ENCODE measurements at places on chromosomes 5 and 9.

DNA sequence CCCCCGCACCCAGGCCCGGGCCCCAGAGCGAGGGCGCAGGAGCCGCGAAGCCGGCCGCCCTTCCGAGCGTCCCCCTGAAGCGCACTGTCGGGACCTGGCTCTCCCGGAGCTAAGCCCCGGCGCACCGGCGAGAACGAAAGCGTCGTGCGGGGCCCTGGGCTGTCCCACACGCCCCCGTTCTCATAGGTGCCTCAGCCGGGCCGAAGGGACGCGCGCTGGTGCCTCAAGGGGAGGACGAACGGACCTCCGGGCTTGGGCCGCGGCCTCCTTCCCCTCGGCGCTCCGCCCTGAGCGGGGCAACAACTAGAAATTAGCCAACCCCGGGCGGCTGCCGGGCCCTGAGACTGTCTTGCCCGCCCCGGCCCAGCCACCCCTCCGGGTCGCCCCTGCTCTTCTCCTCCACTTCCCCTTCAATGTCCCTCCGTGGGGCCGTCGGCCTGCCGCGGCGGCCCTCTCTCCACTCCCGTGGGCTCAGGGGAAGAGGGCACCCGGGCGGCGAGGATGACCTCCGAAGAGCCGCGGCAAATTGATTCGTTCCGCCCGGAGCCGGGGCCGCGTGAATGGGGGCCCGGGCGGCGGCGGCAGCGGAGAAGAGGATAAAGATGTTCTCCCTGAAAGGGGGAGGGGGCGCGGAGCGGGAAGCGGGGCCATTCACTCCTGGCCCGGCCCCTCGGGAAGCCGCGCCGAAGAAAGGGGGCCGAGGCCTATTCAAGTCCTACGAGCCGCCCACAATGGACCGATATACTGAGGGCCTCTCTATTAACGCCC lies 3.5 kb upstream of the PRDM12 start:
- DNase-seq, result no peak

GRCh38 chr5:64680289-64680688 lies 10.0 kb upstream of the SHISAL2B start:
- DNase-seq, result no peak

DNA sequence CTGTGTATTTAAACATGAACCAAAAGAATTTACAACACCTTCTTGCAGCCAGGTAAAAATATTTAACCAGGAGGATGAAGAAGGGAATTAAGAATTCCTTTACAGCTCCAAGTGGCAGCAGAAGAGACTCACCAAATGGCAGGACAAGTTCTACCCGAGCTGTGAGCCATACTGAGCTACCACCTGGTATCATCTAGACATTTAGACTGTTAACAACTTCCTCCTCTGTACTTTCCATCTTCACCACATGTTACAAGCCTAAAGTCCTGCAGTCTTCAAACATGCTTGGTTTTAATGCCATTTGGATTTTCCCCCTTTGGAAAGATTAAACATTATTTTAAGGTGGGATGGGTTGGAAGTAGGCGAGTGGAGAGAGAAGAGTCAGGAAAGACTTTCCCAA lies 190.2 kb downstream of the TRPM6 start:
- no peak for DNase-seq

GRCh38 chr9:127214421-127215267 lies 49.9 kb upstream of the GARNL3 start:
- DNase-seq, result peak; percentile 75

- DNase-seq, result no peak
These were observed 490.2 kb upstream of the DAP start for GRCh38 chr5:11251247-11251646.

GRCh38 chr5:149640350-149640999 lies 59.2 kb downstream of the ARHGEF37 start:
- no peak for DNase-seq

GRCh38 chr5:124289130-124289529 lies 457.3 kb downstream of the ZNF608 start:
- peak; percentile 14 for DNase-seq

GRCh38 chr5:7869474-7870136 lies 657 bp downstream of the MTRR start:
- no peak for DNase-seq

DNA sequence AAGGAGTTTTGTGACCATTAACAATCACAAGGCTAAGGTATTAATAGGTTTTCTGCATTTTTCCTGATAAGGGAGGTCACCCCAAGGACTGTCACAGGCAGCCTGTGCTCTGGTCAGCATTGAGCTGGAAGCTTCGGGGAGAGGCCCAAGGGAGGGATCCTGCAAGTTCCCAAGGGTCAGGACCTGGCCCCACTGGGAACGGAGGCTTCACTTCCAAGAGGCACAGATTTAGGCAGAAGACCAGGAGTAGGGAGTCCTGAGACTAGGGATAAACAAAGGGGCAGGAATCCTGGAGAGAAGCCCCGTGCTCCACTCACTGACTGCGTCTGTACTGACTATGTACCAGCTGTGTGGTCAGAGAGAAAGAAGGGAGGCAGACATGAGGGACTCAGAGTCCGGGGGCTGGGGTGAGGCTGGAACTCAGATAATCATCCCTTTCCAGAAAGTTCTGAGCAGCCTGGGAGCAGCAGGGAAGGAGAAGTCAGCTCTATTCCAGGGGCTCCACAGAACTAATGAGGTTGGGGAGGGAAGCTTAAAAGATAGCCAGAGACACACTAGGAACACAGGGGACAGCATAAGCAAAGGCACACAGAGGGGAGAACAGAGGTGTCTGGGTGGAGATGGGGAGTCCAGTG lies 37.8 kb downstream of the B4GALT1 start:
- no peak for DNase-seq

GRCh38 chr9:27065288-27065687 lies 43.7 kb upstream of the TEK start:
- no peak for DNase-seq

GRCh38 chr5:89777758-89778157 lies 631.8 kb downstream of the CETN3 start:
- DNase-seq, result no peak

DNA sequence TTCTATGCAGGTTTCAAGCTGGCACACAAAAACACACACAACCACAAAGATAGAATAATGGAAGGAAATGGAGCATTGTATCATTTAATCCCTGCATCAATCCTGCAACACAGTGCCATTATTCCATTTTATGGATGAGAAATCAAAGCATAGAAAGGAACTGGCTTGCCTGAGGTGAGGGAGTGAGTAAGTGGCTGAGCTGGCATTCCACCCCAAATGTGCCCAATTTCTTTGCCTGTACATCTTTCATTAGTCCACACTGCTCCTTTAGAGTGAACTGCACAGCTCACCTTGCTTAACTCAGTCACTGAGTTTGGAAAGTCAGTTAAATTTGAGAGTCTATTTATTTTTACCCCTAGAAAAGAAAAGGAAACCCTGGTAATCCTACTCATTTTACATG lies 28.9 kb downstream of the ZNF366 start:
- no peak for DNase-seq

DNA sequence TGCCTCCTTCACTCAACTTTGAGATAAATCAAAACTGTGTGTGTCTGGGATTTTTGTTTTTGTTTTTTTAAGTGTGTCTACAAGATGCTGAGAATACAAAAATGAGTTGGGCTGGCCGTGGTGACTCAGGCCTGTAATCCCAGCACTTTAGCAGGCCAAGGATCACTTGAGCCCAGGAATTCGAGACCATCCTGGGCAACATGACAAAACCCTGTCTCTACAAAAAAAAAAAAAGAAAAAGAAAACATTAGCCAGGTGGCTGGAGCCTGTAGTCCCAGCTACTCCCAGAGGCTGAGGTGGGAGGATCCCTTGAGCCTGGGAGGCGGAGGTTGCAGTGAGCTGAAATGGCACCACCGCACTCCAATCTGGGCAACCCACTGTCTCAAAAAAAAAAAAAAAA lies 21.0 kb downstream of the HNRNPK start:
- DNase-seq, result no peak

- peak; percentile 0 for DNase-seq
These were observed 157.2 kb downstream of the ESM1 start for GRCh38 chr5:54828151-54828550.

- no peak for DNase-seq
These were observed 11.9 kb downstream of the GSN start for GRCh38 chr9:121279776-121280388.

- no peak for DNase-seq
These were observed 7.2 kb upstream of the ABLIM3 start for GRCh38 chr5:149133795-149134777.

GRCh38 chr9:81375187-81376100 lies 313.9 kb downstream of the TLE1 start:
- DNase-seq, result no peak

Data from COR-L47 (cell line).